ENCODE measurements at places on chromosomes 12 and 14. TPM values are rescaled to one million over a fixed set of nuclear protein-coding genes. Genes with fewer than 3 reads are reported as not detected.

The VRTN gene
- not detected for total RNA-seq

The ACRBP gene
- 1.4 TPM for total RNA-seq

The GYS2 gene
- not detected for total RNA-seq

The AKAP3 gene
- total RNA-seq, result 2.7 TPM

The CCNK gene
- 32.2 TPM for total RNA-seq

The KRT77 gene
- not detected for total RNA-seq

The SPRING1 gene
- total RNA-seq, result 11.0 TPM

The LRRC74A gene
- not detected for total RNA-seq

The RAPGEF3 gene
- 34.8 TPM for total RNA-seq

Measured in left ventricle myocardium inferior (tissue), 1 donor.